ENCODE measurements at places on chromosomes 12 and 14.

- DNase-seq = no peak
These were observed 1.5 kb downstream of the SLC7A8 start for GRCh38 chr14:23181946-23182345.

DNA sequence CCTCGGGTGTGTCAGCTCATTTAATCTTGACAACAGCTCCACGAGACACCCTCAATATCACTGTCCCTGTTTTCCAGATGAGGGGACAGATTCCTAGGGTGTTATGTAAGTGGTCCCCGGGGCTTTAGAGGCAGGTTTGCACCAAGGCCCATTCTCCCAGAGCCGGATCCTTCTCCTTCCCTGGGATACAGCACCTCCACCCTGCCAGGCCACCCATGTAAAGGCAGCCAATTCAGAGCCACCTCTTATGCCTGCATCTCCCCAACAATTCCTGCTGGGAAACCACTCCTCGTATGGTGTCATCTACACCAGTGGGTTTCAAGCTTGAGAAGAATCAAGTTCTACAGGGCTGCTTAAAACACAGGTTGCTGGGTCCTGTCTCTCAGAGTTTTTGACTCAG lies 4.1 kb upstream of the CYP46A1 start:
- DNase-seq = no peak

- no peak for DNase-seq
These were observed 1.9 kb downstream of the SGPP1 start for GRCh38 chr14:63725786-63726460.

- no peak for DNase-seq
These were observed at the start of gene PTCSC3 for GRCh38 chr14:36176524-36176923. TSS of gene PTCSC3 (minus strand) at chr14:36176722.

GRCh38 chr12:92132288-92132687 lies 13.4 kb downstream of the BTG1 start:
- no peak for DNase-seq

- DNase-seq = no peak
These were observed 25.2 kb upstream of the MANSC4 start for GRCh38 chr12:27805238-27805637.

DNA sequence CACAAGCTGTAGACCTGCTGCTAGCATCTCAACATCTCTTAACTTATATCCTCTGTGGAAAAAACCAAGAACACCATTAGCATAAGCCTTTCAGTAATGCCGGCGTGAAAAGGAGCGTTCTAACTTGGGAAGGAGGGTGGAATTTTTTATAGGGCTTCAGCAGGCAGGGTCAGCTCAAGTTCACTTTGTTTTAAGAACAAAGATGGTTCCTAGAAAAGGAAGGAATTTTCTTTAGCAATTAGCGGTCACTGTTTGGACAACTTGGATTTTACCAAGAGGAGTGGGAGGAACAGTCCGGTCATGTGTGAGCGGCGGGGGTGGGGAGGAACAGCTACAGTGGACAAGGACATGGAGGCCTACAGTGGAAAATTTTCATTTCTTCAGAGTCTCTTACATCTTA lies 35.9 kb downstream of the BBS10 start:
- no peak for DNase-seq
